Stimulated activated CD4-positive, alpha-beta T cell treated with anti-CD3 and anti-CD28 coated beads, Interleukin-2, amount 100 ng/mL, for 4 hours (primary cell): ENCODE measurements at places on chromosomes 11 and 22.
A peak's percentile ranks its signal among the peaks of the same experiment; 100 is the strongest.

GRCh38 chr22:31233001-31233400 is 20.9 kb downstream of the LIMK2 start:
- no peak for DNase-seq

- no peak for DNase-seq
Measured at GRCh38 chr11:72712168-72712751, 38.0 kb upstream of the PDE2A start.

DNA sequence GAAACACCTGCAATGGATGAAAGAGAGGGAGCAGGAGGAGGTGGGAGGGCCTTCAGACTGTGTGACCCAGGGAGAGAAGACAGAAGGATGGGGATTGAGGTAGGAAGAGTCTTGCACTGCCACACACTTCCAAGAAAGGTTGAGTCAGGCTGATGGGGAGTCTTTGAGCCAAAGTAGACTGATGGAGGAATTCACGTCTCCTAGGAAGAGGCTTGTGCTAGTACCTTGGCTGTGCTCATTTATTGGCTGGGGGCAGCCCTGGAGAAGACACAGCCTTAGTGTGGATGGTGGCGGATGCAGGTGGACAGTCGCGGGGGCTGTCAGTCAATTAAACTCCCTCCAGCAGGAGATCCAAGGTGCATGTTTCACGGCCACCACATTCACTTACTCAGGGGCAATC is 16.2 kb upstream of the ACCSL start:
- no peak for DNase-seq

- no peak for DNase-seq
Measured at GRCh38 chr22:35446365-35446764, 46.4 kb downstream of the MCM5 start.

DNA sequence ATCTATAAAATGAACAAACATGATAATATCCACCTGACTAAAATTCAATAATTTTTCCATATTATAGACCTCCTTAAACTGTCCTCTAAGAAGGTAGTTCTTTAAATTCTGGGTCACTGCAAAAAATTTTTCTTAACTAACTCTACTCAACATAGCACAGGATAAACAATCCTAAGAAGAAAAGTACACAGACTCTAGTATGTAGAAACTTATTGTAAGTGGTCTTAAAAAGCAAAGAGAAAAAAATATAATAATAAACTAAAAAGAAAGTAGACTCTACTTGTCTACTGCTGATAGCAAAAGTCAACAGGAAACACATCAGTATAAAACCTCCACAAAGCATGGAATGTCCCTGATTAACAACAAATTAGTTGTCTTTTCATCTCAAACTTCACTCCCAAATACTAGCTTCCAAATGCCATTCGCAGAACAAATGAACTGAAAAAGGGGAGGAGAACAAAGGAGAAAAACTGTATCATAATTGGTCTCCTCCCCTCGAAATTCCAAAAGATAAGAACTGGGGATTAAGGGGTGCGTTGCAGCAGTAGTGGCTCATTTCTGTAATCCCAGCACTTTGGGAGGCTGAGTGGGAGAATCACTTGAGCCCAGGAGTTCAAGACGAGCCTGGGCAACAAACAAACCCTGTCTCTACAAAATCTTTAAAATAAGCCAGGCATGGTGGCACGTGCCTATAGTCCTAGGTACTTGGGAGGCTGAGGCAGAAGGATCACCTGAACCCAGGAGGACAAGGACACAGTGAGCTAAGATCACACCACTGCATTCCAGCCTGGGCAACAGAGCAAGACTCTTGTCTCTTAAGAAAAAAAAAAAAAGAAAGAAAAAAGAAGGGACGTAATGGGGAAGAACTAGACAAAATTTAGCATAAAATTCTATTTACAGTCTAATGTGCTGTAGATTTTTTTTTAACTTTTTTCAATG is 6.5 kb downstream of the FCHSD2 start:
- no peak for DNase-seq

GRCh38 chr11:9566561-9567063 is 6.9 kb upstream of the WEE1 start:
- no peak for DNase-seq

DNA sequence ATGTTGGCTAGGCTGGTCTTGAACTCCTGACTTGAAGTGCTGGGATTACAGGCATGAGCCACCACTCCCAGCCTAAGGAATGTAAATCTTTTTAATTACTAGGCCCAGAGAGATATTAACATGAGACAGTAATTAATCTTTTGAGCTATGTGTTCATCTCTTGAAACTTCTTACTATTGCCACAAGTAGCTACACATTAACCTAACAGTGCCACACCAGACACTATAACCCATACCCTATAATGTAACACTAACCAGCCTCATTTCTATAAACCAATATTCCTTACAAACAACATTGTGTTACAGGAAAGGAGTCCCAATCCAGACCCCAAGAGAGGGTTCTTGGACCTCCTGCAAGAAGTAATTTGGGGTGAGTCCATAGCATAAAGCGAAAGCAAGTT is 8.0 kb upstream of the COX8A start:
- no peak for DNase-seq

DNA sequence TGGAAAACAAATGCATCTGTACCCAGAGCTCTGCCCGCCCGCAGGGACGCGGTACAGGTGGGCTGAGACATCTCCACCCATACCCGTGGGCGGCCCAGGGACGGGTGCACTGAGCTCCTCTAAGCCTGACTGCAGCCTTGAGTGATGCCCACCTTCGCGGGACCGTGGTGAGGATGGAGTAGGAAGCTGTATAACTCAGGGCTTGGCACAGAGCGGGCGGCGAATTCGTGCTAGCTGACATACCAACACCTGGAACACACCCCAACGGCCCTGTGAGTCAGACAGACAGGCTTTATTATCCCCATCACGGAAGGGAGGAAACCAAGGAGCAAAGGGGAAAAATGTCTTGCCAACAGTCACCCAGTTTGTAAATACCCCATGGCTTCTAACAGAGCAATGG is 61.9 kb downstream of the SMCO4 start:
- no peak for DNase-seq

- no peak for DNase-seq
Measured at GRCh38 chr11:111021131-111021530, 224.4 kb upstream of the POU2AF2 start.

DNA sequence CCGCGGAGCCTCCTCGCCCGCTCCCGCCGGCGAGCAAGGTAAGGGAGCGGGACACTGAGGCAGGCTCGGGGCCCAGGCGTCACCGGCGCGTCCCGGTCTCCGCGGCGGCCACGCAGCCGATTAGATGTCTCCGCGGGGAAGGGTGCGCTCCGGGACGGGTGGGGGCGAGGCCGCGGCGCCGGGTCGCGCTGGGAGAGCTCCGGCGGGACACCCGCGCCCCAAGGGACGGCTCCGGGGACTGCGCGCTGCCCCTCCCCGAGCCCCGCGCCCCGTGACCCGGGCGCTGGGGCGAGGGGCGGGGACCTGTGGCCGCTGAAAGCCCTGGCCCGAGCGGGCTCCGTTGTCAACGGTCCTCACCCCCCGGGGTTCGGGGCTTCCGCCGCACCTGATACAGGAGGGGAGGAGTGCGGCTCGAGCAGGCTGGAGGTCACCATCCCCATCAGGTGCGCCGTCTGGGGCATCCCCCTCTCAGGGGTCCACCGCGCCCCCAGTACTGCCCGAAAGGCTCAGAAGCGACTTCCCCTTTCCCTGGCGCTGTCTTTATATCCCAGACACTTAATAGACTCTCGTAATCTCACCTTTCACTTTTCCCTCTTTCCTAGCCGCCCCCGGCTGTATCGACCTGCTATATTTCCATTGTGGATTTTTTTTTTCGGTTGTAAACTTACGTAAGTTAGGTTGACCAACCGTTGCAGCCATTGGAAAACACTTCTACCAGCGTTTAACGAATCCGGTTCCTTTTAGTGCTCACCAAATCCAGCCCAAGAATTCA is 573 bp downstream of the PPFIA1 start:
- DNase-seq = peak; percentile 9

- DNase-seq = no peak
Measured at GRCh38 chr11:2366276-2366675, 10.8 kb upstream of the CD81 start.

- DNase-seq = no peak
Measured at GRCh38 chr11:28833670-28834069, 725.5 kb downstream of the METTL15 start.

DNA sequence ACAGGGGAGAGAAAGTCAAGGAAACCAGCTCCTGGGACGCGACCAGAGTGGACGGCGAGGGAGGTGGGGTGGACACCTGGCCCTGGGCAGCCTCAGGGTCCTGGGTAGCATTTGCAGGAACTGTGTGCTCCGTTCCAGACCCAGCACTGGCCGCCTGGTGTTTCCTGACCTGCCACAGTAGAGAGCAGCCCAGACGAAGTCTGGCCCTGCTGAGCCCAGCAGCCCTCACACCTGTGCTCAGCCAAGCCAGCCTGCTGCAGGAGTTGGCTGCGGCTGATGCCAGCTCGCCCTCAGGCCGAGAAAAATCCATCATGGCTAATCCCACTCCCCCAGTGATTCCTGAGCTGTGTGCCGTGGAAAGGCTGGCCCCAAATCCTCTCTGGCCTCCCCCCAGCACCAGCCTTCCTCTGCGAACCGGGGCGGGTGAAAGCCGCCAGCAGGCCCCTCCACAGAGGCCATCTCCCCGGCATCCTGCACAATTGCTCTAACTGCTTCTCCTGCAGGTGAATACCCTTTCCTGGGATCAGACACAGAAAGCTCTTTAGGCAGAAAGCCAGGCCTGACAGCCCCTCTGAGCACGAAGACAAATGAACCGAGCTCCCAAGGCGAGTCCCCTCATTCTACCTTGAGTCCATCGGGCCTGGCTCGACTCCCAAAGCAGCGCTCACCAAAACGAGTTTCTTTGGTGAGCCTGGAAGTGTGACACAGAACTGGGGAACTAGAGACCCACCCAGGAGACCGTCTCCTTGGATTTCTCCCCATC is 88.6 kb downstream of the RTL6 start:
- DNase-seq = no peak

GRCh38 chr11:36265793-36266628 is 23.2 kb downstream of the COMMD9 start:
- peak; percentile 18 for DNase-seq

- DNase-seq = no peak
Measured at GRCh38 chr11:95435192-95435591, 204.2 kb upstream of the SESN3 start.

DNA sequence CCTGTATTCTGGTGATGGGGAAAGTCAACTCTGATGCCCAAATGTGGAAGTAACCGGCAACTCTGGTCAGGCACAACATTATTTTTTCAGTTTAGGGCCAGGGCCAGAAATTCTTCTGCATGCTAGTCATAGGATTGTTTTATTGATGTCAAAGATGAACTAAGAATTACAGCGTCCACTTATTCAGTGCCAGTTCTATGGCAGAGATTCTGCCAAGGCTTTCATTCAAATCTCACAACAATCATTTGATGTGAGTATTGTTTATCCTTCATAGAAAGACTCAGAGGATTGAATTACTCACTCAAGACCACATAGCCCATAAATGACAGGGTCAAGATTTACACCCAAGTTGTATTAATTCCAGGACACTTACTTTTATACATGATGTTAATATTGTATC is 87.7 kb downstream of the TMPRSS5 start:
- DNase-seq = no peak

- DNase-seq = no peak
Measured at GRCh38 chr11:63212742-63213141, 30.7 kb downstream of the SLC22A25 start.

GRCh38 chr11:93512949-93513667 is 30.1 kb downstream of the SMCO4 start:
- DNase-seq = no peak

GRCh38 chr22:33565580-33565995 is 354.7 kb downstream of the LARGE1 start:
- DNase-seq = no peak

- DNase-seq = no peak
Measured at GRCh38 chr11:57639321-57640067, 10.2 kb downstream of the YPEL4 start.

GRCh38 chr11:115423728-115424459 is 80.3 kb downstream of the CADM1 start:
- no peak for DNase-seq

- DNase-seq = no peak
Measured at GRCh38 chr11:119427279-119427678, 4.3 kb upstream of the THY1 start.

DNA sequence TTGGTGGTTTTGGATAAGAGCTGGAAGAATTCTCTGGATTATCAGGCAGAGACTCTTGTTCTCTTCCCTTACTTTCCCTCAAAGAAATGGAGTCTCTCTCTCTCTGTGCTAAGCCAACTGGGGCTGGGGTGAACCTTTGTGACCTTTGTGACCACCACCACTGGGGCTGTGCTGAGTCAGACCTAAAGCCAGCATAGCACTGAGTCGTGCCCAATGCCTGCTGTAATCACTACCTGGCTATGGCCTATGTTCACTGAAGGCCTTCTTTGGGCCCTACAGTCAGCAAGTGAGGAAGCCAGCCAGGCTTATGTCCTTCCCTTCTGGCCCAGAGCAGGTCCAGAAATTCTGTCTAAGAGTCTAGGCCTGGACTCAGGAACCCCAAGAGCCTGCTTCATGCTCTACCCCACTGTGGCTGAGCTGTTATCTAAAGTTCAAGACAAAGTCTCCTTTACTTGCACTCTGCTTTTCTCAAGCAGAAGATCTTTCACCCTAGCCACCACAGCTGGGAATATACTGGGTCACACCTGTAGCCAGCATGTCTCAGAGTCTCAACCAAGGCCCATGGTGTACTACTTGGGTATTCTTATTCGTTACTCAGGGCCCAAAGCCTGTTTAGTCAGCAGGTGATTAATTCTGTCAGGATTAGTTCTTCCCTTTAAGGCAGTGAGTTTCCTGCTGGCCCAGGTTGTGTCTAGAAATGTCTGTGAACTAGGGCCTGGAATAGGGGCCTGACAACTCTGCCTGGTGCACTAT is 86.0 kb downstream of the EHF start:
- no peak for DNase-seq

DNA sequence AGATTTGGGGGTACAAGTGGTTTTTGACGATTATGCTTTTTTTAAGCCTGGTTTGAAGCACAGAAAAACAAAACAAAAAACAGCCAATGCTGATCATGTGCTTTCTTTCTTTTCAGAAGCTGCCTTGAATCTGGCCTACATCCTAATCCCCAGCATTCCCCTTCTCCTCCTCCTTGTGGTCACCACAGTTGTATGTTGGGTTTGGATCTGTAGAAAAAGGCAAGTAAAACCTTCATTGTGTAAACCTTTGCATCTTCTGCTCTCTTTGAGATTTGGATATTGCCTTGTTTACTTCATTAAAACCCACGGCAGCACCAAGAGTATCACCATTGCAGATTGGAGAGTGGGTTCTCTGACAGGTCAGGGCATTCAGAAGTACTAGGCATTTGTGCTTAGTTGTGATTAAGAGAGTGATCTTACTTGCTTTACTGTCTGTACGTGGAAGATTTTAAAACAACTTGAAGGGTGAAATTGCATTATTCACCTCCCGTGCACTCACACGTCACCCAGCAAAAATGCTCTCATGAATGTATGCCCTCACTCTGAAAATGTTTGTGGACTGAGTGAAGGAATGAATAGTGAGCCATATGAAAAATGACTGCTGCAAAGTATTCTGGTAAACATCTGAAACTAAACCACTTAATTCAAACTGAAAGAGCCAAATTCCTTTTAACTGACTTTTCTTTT is 17.0 kb downstream of the LAYN start:
- DNase-seq = no peak

GRCh38 chr22:30047364-30047738 is 32.9 kb upstream of the HORMAD2 start:
- DNase-seq = no peak

GRCh38 chr22:50161508-50162390 is 8.8 kb upstream of the PANX2 start:
- DNase-seq = no peak

- no peak for DNase-seq
Measured at GRCh38 chr11:92264350-92264749, 39.7 kb downstream of the FAT3 start.

GRCh38 chr11:114285599-114285998 is 10.6 kb upstream of the NNMT start:
- DNase-seq = no peak

GRCh38 chr11:17790453-17790852 is 55.9 kb downstream of the KCNC1 start:
- no peak for DNase-seq
